ELF-1 (cell line): ENCODE measurements at places on chromosomes 7 and 10.

- DNase-seq, result no peak
Measured at GRCh38 chr7:149191851-149192250, 3.5 kb upstream of the ZNF282 start.

DNA sequence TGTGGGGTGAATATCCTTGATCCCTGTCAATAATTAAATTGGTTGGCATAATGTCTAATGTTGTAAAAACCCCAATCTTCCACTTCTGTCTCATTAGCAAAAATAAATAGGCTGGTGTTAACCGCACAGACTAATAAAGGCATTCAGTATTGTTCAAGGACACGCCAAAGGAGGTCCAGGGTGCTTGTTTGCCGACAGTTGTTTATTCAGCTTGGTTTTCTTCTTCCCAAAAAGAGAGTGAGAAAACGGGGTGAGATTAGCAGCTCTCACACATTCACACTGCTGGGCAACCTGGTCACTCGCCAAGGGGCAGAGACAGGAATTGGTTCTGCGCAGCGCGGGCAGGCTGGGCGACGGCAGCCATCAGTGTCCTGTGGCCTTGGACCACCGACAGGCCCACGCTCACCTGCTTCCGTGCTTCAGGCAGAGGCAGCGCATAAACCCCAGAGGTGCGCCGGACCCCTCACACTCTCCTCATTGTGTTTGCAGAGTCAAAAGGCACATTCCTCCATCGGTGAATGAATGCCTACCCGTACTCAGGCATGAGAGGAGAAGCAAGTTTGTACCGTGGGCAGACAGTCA, 26.2 kb upstream of the LMBR1 start:
- DNase-seq, result no peak

GRCh38 chr10:6635784-6636183, 55.7 kb upstream of the PRKCQ start:
- DNase-seq, result no peak

DNA sequence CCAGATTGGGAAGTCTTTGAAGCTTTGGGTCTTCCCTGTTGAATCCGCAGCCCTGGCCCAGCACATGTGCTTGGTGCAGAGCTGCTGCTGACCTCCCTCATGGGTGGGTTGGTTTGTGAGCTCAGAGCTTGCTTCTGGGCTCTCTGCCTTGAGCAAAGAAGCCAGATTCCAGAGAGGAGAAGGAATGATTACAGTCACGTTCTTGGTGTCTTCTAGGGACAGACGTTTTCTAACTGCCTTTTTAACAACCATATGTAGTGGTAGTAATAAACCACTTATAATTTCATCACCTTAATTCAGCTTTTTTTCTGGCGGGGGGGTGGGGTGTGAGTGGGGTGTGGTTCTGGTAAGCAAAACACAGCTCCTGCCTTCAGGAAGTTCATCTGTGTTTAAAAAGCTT, 39.5 kb downstream of the LRMDA start:
- no peak for DNase-seq
